ENCODE measurements at places on chromosomes 12 and 14. TPM values are rescaled to one million over a fixed set of nuclear protein-coding genes. Genes with fewer than 3 reads are reported as not detected.

DNA sequence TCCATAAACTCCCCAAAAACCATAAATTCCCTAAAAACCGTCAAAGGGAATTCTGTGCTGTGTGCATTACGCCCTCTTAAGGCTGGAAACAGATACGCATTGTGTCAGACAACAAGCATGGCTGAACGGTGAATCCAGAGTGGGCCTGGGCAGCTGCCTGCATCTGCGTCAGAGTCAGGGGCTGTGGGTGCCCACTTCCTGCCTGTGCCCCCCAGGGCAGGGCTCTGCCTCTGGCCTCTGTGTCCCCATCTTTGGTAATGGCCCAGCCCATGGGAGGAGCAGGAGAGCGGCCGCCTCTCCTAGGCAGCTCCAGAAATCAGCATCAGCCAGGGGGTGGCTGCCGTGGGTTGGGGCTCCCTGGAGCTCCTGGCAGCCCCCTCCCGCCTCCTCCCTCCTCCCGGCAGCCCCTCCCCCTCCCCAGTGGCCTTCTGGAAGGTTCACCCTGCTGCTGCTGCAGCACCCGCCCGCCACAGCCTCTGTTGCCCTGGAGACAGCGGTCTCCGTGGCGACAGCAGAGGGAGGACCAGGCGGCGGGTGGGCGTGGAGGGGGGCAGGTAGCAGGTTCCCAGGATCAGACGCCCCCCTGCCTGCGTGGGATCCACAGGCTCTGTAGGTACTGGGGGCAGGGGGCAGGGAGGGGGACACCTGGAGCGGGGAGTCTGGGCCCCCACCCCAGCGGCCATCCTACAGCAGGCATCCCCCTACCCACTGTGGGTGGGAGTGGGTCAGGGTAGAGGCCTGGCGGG lies 5.9 kb downstream of the MMP17 start:
- no peak for DNase-seq

- DNase-seq = no peak
These were observed 560.4 kb downstream of the ETNK1 start for GRCh38 chr12:23185346-23185745.

GRCh38 chr12:69523433-69524330 lies 53.5 kb downstream of the FRS2 start:
- DNase-seq = no peak

TAS2R8 gene
- total RNA-seq = not detected

GNB3 gene
- total RNA-seq = 0.85 TPM

DNA sequence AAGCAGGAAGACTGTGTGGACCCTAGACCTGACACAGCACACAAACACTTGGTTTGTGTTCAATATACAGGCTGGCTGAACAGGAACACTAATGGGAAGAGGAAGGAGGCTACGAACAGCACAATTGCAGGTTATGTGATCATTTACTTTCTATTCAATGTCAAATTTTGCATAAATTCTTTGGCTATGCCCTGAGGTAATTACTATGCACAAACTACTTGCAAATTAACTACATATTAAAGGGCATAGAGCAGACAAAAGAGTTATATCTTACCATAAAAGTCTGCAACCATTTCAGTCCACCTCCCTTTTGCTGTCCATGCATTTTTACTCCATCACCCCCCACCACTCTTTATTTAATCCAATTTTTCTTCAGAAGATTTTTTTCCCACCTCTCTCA lies 291.2 kb upstream of the TMTC1 start:
- no peak for DNase-seq

ANKRD33 gene
- total RNA-seq = not detected

- no peak for DNase-seq
These were observed 17.3 kb upstream of the CCND2 start for GRCh38 chr12:4256043-4256826.

RPL10L gene
- total RNA-seq = not detected

GRCh38 chr12:97907504-97907903 lies 444.9 kb downstream of the RMST start:
- no peak for DNase-seq

GRCh38 chr14:54085841-54086240 lies 129.2 kb upstream of the BMP4 start:
- no peak for DNase-seq

PUS1 gene
- 18.2 TPM for total RNA-seq

- no peak for DNase-seq
These were observed 8.8 kb downstream of the P2RX4 start for GRCh38 chr12:121218588-121219352.

DNA sequence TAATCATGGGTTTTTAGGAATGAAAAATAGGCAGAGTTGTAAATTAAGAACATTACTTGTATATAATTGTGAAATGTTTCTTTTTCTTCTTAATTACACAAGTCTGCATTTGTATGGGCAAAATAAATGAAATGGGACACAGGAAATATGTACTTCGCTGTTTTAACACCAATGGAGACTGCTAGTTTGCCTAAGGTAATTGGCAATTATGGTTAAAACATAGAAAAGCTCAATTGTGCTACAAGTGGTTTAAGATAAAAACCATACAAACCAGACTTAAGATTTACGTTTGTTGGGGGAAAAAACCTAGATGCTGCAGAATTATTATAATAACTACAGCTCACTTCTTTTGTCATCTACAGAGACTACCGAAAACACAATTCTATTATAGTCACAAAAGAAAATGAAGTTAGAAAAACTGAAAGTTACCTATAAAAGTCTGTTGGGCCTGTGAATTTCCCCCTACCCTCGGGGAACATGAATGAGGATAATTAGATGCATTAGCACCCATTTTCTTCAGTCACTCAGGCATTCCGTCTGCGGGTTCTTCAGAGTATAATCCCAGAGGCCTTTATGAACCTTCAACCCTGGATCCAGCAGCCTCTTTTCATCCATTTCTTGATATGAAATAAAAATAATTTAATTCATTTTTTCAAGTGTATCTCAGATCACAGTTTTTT lies 37.2 kb downstream of the BTBD7 start:
- DNase-seq = no peak

GRCh38 chr14:100072783-100073346 lies 7.6 kb downstream of the EVL start:
- peak; percentile 58 for DNase-seq

DNA sequence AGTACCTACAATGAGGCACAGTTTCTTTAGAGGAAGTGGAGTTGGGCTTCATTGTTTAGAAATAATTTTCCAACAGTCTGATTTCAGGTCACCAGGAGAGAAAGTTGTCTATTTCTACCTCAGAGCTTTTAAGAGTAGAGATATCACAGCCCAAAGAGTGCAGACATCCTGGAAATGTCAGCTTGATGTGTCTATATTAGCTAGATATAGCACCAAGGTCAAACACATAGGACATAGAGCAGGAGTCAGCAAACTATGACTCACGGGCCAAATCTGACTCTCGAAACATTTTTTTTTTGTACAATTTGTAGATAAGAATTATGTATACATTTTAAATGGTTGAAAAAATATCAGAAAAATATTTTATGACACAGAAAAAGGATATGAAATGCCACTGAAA lies 53.7 kb downstream of the KCNC2 start:
- DNase-seq = no peak

DNA sequence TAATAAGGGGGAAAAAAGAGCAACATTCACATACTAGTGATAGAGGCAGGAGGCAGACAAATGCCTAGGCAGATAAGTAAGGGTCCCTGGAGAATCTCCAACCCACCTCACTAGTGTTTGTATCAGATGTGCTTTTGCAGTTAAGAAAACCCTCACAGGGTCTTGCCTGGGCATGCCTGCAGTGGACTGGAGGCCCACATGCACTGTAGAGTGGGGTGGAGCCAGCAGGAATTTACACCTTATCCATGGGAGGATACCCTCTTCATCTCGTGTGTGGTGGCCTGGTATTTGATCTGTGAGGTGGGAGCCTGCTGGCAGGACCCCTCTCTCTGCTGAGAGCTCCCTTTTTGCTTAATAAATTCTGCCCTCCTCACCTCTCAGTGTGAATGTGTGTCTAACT lies 238.0 kb upstream of the SLC16A7 start:
- DNase-seq = no peak

DNA sequence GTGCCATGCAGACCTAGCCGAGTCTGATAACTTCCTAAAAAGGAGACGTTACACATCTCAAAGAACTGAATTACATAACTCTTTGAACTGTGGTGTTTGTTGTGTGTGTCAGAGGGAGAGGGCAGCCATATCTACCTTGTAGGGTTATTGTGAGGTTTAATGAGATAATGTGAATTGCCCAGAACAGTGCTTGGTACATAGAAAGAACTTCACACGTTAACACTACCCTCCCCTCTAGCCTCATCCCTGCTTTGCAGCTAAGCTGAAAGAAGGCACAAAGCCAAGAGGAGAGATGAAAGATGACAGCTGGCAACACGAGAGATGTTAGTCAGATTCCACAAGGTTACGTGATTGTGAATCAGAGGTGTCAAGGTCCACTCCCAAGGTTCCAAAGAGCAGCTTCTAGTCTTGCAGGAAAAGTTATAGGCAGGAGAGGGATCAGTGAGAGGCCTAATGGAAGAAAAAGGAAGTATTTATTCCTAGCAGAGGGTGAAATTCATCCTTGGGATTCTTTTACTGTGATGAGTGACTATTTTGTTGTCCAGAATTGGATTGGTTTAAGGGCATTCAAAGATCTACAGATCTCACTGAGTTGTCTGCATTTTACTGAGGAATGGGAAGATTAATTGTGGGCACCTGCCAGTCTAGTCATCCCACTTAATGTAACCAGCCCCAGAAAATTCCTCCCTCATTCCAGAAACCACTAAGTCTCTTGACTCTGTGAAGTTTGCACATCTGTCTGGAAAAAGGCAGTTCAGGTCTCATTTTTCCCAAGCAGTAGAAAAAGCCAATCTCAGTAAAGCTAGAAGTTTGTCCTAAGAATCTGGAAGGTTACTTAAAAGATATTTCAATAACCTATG lies 25.9 kb upstream of the WNK1 start:
- DNase-seq = no peak

SIX1 gene
- not detected for total RNA-seq

DNA sequence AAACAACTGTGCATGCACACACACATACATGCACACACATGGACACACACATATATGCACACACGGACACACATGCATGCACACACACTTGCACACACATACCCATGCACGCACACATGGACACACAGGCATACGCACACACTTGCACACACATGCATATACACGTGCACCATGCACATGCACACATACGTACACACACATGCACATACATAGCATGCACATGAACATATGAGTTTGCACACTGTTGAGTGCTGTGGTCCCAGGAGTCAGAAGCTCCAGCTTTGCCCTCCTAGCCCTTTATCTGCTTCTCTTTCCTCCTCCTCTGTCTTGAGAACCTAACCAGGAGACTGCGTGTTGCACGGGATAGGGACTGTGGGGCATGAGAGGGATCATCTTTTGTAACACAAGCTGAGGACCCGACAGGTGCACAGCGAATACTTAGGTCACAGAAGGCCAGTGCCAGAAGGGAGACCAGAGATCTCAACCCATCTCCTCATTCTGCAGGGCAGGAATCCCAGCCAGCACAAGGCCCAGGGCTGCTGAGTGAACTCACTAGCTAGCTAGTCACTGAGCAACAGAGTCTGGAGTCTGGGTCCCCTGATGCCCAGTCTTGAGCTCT lies 3.5 kb upstream of the LRTM2 start:
- no peak for DNase-seq

DNA sequence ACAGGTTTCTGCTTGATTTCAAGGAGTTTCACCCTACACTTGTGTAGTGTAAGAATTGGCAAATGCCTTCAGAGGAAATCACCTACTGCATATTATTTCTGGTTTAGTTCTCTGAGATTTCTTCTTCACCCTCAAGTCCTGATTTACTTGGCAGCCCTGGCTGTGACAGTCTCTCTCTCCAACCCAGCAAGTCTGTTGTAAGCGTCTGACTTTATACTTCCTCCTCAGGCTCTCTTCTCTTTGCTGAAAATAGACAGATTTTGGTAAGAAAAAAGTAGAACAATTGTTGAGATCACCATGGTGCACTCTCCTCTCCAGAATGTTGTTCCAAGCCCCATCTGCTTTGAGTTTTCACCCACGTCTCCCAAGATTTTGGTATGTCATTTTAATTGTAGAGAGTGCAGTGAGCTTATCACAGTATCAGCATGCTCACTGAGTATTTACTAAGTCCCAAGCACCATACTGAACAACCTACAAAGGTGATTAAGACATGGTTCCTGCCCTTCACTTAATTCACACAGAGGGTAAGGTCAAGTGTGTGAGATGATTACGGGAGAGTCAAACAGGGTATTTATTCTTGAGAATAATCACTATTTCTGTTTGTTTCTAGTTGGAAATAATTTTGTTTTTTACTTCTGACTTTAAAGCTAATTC lies 148.7 kb downstream of the MDGA2 start:
- DNase-seq = no peak

DNA sequence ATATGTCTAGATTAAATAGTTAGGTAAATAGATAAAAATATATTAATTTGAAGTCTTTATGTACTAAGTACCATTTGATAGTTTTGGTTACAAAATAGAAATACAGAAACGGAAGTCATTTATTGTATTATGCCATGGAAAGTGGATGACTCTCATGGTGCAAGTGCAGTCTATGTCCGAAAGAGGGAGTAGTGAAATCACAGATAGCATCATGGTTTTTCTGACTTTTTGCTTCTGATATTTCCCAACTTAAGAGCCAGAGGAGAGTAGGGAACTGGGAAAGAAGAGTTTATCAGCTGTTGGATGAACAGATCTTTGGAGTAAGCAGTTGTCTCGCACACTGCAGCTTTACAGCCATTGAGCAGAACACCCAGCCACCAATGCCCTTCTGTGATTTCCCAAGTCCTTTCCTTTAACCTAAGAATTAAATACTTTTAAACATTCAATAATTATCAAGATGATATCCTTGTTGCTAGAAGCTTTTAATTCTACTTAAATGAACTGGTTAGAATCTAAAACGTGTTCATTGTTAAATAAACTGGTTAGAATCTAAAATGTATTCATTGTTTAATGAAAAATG lies 18.4 kb upstream of the SRGAP1 start:
- DNase-seq = no peak

DNA sequence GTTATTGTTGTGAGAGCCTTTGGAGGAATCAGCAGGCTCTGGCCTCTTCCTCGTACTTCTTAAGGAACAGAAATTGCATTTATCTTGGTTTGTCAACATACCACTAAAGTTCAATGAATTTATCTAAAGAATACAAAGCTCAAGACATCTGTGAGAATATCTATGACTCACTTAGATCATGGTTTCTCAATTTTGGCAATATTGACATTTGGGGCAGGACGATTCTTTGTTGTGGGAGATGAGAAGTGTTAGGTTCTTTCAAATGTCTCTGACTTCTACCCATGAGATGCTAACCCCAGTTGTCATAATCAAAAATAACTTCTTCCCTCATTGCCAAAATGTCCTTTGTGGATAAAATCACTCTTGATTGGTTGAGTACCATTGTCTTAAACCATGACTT lies 1190.3 kb downstream of the GALC start:
- no peak for DNase-seq

GRIP1 gene
- 5.4 TPM for total RNA-seq

TMEM233 gene
- total RNA-seq = not detected

- DNase-seq = no peak
These were observed 233.6 kb upstream of the ARHGAP5 start for GRCh38 chr14:31843361-31844091.

NOVA1 gene
- total RNA-seq = 0.14 TPM

- DNase-seq = no peak
These were observed 115.4 kb downstream of the ESR2 start for GRCh38 chr14:64178814-64179213.

- DNase-seq = no peak
These were observed 33.0 kb downstream of the PTPN21 start for GRCh38 chr14:88521818-88522217.

All from CD4-positive, alpha-beta T cell (primary cell).